ENCODE measurements at places on chromosomes 5 and 9.

GRCh38 chr9:115593587-115594091 is 475.7 kb upstream of the TNC start:
- DNase-seq: no peak

- no peak for DNase-seq
Observed at GRCh38 chr9:89528540-89528939, 30.6 kb upstream of the SEMA4D start.

DNA sequence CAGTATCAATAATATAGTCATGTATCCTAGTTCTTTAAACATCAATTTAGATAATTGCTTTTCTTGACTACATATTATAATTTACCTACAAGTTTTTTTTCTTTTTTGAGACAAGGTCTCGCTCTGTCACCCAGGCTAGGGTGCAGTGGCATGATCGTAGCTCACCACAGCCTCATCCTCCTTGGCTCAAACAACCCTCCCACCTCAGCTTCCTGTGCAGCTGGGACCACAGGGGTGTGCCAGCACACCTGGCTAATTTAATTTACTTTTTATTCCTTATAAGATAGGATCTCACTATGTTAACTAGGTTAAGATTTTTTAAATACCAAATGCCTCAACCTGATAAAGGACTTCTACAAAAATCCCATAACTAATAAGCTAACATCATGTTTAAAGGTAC is 21.1 kb downstream of the UIMC1 start:
- peak; percentile 73 for DNase-seq

GRCh38 chr5:31581498-31582099 is 49.5 kb downstream of the C5orf22 start:
- DNase-seq: peak; percentile 23

DNA sequence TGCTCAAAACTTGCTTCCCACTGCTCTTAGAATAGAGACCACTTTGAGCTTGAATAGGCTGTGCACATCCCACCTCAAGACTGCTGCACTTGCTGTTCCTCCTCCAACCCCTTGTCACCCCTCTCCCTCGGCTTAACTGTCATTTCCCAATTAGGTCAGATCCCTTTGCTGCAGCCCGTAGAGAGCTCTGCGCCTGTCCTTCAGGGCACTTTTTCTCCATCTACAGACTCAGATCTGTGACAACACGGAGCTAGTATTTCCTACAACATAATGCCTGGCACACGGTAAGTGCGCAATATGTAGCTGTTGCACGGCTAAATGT is 485 bp upstream of the HABP4 start:
- no peak for DNase-seq

DNA sequence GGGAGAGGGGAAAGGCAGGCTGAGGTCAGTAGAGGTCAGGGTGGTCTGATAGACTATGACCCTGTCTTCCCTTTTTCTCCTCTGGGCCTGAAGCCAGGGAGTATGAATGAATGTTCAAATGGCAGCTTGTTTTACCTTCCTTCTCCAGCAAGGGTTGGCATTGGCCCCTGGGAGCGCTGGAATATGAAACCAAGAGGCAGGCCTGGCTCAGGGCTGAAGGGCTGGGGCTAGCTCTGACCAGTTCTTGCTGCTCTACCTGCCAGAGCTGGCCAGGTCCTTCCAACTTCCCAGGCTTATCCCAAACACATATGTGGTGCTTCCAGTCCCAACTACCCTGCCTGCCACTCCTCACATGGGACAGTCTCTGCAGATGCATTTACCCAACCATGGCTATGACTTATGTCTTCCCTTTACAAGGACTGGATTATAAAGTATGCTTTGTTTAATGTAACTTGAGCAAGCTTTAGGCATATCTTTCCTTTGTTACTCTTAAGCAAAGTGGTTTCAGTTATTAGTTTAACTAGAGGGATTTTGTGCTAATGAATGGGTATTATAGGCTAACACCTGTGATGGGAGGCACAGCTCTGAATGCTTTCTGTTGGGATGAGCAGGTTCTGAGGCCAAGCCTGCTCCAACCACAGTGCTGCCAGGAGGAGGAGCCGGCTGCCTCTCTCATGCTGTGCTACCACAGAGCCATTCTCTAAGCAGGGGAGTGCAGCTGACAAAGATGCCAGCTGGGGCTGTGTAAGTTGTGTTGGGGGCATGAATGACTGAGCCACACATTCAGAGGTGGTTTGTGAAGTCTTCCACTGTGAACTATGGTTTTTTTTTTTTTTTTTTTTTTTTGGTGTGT is 6.1 kb downstream of the CCNI2 start:
- no peak for DNase-seq

DNA sequence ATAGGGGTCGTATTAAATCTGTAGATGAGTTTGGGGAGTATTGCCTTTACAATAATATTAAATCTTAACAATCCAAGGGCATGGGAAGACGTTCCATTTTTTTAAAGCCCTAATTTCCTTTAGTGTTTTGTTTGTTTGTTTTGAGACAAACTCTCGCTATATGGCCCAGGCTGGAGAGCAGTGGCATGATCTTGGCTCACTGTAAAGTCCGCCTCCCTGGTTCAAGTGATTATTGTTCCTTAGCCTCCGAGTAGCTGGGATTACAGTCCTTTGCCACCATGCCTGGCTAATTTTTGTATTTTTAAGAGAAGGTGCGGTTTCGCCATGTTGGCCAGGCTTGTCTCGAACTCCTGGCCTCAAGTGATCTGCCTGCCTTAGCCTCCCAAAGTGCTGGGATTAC is 19.9 kb downstream of the NIPBL start:
- DNase-seq: no peak

GRCh38 chr5:61737301-61737963 is 405.4 kb downstream of the ZSWIM6 start:
- no peak for DNase-seq

- DNase-seq: no peak
Observed at GRCh38 chr9:135379540-135380267, 99.9 kb upstream of the PPP1R26 start.

GRCh38 chr5:118619823-118620222 is 368.5 kb downstream of the DTWD2 start:
- DNase-seq: no peak

DNA sequence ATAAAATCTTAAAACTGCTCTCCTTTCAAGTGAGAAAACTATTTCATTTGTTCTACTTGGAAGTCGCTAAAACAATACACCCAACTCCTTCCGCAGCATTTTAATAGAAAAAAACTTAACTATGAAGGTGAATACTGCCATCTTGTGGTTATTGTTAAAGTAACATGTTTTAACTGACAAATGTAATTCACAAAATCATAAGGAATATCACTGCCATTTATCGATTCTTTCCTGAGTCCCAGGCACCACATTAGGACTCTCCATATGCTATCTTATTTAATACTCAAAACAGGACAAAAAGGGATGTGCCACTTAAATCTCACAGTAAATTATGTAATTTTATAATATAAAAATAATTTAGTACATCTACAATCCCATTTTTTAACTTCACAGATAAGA is 130.5 kb upstream of the ITGA1 start:
- no peak for DNase-seq

DNA sequence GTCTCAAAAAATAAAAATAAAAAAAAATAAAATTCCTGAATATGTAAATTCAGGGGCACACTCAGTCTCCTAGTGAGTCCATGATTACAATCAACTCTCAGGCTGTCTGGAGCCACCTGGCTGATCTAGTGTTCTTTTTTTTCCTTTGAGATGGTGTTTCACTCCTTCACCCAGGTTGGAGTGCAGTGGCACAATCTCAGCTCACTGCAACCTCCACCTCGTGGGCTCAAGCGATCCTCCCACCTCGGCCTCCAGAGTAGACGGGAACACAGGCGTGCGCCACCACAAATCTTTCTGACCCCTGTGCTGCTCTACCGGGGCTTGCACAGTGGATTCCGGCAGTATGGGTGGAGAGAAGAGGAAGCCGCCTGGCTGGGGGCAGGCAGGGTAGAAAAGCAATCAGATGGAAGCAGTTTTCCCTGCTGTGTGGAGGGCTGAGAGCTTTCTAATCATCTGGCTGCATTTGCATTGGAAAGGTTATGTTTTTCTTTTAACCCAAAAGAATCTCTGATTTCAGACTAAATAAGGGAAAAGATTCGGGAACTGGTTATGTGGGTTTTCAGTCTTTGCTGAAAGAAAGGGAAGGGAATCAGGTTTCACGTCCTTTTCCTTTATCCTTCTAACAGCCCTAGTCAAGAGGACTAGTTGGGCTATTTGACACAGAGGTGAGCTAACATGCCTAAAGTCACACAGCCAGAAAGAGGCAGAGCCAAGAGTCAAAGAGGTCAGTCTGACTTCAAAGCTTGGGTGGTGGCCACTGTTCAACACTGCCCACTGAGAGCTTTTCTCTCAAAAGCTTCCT is 26.3 kb upstream of the CORO2A start:
- DNase-seq: no peak

DNA sequence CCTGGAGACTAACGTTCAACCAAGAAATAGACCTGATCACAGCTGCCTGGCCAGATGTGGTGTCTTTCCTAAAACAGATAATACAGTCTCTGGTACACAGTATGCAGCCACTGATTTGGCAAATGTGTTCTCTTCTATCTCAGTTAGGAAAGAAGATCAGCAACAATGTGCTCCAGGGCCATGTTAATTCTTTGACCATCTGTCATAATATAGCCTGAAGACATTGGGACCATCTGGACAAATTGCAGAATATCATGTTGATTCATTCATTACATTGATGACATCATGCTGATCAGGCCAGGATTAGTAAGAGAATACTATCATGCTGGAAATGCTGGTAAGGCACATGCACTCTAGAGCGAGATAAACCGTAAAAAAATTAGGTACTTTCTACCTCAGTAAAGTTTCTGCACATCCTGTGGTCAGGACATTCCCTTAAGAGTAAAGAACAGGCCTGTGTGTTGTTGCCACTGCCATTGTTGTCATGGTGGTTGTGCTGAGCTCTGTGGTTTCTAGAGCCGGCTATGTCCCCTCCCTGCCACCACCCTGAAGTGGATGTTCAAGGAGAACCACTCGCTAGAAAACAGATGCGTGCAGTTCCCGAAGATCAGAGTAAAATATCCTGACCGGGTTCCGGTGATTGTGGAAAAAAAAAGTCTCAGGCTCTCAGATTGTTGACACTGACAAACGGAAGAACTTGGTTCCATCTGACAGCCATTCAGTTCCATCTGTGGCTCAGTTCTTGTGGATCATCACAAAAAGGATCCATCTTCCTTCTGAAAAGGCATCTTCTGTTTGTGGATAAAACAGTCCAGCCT is 6.4 kb upstream of the JMY start:
- peak; percentile 23 for DNase-seq
